NCI-H748 treated with DMSO at 0.1 percent for 48 hours (cell line): ENCODE measurements at places on chromosomes 6 and 20.

- no peak for DNase-seq
Observed at GRCh38 chr6:125868678-125869395, 78.1 kb downstream of the NCOA7 start.

GRCh38 chr6:160956300-160957035 lies 35.1 kb upstream of the MAP3K4 start:
- DNase-seq, result no peak

DNA sequence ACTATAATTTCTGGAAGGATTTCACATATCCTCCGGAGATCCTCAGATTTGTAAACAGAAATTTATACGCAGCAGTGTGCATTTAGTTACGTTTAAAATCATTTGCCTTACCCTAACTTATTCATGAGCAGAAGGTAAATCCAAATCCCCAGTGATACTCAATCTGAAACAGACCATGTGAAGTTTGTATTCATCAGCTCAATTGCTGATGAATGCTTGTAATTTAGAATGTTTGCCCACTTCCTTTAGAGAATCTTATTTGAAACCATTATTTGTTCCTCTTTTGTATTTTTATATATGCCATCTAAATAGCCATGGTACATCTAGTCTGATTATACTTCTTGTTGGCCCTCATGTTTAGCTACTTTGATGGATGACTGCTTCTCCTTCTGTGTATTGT lies 15.4 kb downstream of the TAAR1 start:
- no peak for DNase-seq

DNA sequence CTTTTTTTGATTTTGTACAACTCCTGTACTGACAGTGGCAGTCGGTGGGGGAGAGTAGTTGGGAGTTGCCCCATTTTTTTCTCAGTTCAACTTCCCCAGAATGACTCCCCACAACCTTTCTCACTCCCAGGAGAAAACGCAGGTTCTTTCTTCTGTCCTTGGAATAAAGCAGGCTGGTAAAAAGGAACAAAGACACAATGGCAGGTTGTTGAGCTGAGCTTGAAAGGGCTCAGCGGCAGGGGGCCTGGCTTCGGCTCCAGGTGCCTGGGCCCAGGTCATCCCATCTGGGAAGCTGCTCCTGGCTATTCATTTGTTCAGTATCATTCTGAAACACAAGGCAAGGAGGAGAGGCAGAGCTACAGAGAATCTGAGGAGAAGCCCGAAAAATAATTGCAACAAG lies 46.2 kb downstream of the PROKR2 start:
- no peak for DNase-seq

GRCh38 chr6:17475606-17476244 lies 82.3 kb downstream of the CAP2 start:
- DNase-seq, result no peak

- no peak for DNase-seq
Observed at GRCh38 chr6:111176760-111177099, 89.4 kb downstream of the SLC16A10 start.

DNA sequence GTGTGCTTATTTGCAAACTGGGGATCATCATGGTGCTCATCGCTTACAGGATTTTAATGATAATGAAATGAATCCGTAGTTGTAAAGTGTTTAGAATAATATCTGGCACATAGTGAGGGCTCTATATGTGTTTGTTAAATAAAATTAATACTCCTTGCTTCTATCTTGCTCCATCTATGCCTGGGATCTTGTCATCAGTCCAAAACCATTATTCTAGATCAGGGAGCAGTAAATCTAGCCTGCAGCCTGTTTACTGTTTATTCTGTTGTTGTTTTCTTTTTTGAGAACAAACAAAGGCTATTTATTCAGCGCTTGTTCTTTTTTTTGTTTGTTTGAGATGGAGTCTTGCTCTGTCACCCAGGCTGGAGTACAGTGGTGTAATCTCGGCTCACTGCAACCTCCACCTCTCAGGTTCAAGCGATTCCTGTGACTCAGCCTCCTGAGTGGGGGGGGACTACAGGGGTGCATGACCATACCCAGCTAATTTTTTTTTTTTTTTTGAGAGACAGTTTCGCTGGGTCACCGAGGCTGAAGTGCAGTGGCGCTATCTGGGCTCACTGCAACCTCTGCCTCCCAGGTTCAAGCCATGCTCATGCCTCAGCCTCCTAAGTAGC lies 8.1 kb downstream of the ACOT8 start:
- DNase-seq, result no peak

- no peak for DNase-seq
Observed at GRCh38 chr20:51610761-51611624, 68.5 kb upstream of the NFATC2 start.

DNA sequence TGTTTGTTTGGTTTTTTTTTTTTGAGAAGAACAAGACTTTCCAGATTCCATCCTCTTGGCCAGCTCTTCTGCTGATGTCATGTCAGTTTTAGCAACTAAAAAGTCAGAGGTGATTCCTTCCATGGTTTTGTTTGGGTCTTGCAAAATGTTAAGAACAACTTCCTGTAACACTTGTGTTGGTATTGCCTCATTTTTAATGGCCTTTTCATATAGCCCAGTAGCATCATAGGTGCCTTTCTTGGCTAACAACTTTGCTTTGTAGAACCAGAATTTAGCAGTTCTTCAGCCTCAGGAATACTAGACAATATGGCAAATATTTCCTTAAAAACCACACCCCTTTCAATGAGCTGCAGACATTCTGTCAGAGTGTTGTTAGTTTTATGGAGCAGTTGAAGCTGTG lies 99.5 kb upstream of the SIRPG start:
- no peak for DNase-seq

GRCh38 chr6:38738261-38738660 lies 23.1 kb downstream of the DNAH8 start:
- no peak for DNase-seq
